ENCODE measurements at places on chromosomes 3 and 15.

- no peak for DNase-seq
These were observed 100.7 kb downstream of the FBN1 start for GRCh38 chr15:48544778-48545177.

DNA sequence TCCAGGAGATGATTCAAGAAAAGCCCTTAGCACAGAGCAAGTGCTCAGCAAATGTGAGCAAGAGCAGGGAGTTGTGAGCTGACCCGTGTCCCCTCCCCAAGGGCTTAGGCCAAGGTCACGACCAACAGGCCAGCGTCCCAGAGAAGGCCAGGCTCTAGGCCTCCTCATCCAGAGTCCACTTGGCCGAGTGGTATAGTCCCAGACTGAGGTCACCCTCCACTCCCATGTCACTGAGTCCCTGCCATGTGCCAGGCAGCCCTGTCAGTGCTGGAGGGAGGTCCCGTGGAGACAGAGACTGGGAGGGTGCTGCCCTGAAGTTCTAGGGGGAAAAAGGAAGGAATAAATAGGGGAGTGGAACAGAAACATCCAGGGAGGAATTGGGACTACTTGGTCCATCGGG is 44.0 kb downstream of the TPRA1 start:
- DNase-seq = no peak

- no peak for DNase-seq
These were observed 102.8 kb upstream of the GBE1 start for GRCh38 chr3:81864272-81864671.

DNA sequence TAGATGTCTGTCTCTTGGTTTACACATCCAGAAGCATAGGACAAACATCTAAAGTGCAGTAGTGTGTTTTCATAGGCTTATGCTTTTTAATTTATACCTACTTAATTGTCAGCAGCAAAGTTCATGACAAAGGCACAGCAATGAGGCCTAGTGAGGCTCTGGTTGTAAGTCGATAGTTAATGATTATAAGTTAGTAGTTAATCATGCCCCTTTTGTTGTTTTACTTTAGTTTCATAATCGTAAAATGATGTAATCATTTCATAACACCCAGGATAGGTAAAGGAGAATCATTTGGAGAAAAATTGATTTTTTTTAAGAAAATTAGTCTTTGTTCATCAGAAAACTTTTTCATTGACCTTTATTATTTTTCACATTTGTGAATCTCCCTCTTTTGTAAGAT is 351.9 kb downstream of the LSAMP start:
- DNase-seq = no peak

DNA sequence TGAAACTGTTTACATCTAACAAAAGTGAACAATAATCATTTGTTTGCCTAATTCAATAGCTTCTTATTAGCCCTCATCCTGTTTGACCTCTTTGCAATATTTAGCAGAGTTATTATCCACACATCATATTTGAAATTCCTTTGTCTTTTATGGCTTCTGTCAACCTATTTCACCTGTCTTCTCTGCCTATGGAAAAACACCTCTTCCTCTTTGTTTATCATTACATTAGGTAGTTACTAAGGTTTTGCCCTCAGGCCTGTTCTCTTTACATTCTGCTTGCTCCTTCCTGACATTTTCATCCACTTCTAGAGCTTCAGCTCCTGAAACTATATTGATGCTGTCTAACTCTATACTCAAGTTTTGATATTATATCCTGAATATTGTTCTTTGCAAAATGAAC is 183.0 kb downstream of the SUCNR1 start:
- DNase-seq = no peak

- peak; percentile 75 for DNase-seq
These were observed 26.4 kb upstream of the TNFAIP8L3 start for GRCh38 chr15:51121118-51121517.

GRCh38 chr3:110227991-110228390 is 843.6 kb upstream of the NECTIN3 start:
- DNase-seq = no peak

- DNase-seq = no peak
These were observed 149.7 kb upstream of the ATP2B2 start for GRCh38 chr3:10655105-10655504.

DNA sequence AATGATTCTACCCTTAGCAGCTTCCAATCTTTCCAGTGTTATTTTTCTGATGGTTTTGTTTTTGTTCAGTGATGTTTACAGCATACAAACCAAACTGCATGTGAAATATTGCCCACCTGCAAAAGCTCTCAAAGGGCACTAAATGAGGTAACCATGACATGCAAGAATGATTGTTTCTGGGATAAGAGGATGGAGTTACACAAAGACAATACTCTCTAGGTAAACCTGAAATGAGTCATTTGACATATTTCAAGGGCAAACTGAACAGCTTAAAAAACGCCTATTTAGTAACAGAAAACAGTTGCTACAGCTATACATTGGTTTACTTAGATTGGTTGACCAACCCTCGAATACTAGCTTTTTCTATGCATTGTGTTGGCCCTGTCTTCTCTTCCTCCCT is 481.7 kb downstream of the ZPLD1 start:
- no peak for DNase-seq

- DNase-seq = no peak
These were observed 47.7 kb downstream of the CMTM6 start for GRCh38 chr3:32454731-32455608.

DNA sequence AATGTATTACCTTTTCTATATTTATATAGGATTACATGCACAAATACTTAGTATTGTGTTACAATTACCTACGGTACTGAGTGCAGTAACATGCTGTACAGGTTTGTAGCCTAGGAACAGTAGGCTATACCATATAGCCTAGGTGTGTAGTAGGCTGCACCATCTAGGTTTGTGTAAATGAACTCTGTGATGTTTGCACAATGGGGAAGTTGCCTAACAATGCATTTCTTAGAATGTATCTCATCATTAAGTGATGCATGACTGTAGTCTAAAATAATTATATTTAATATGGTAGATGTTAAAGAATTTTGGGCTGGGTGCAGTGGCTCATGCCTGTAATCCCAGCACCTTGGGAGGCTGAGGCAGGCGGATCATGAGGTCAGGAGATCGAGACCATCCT is 281.0 kb downstream of the KLF13 start:
- no peak for DNase-seq

DNA sequence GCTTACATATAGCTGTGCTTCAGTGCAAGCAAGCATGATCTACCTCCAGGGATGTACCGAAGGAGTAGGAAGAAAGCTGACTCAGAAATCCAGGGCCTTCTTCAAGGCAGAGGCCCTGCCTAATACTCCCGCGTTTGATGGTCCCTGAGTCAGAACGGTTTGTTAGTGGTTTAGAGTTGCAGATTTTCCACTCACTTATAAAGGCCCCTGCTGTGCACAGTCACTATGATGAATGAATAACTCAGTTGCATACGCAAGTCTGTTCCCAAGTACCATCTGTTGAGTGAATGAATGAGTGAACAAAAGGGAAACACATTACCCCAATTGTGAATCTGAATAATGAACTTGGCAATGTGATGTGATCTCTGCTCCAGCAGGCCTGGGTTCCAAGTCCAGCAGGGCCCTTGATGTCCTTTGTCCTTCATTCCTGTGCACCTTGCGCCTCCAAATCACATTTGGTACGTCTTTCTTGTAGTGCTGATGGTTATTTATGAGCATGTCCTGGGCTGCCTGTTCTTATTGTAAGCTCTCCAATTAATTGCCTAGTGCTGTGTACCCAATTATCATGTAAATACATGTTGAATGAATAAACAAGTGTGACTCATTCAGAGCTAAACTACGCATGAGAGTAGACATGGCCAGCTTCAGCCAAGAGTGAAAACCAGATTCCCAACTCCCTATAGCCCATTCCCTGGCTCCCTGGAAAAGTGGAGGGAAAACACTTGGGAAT is 85.3 kb upstream of the LIMD1 start:
- DNase-seq = peak; percentile 88

GRCh38 chr3:173410436-173410835 is 12.9 kb downstream of the NLGN1 start:
- DNase-seq = no peak

DNA sequence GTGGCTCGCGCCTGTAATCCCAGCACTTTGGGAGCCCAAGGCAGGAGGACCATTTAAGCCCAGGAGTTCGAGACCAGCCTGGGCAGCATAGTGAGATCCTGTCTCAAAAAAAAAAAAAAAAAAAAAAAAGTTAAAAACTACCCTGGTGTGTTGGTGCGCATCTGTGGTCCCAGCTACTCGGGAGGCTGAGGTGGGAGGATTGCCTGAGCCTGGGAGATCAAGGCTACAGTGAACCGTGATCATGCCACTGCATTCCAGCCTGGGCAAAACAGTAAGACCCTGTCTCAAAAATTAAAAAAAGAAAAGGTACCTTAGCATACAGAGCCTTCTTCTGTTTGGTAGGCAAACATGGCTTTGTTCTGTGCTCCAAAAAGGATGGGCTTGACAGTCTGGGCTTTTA is 57.5 kb downstream of the PTPRG start:
- DNase-seq = no peak

DNA sequence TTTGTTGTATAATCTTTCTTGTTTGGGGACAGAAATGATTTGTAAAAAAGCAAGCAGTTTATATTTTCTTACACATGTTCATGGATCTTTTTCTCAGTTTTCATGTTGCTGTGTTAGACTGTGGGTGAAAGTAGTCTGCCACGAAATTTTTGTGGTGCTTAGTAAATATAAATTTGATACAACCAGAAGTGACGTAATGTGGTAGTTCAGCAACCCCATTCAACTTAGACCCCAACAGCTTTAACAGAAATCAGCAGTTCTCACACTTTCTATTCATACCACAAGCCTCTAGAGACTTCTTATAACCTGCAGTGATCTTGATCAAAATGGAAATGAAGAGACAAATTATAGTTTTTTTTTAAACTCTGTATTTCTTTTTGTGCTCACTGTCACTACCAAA is 120.2 kb upstream of the IGSF10 start:
- DNase-seq = no peak

DNA sequence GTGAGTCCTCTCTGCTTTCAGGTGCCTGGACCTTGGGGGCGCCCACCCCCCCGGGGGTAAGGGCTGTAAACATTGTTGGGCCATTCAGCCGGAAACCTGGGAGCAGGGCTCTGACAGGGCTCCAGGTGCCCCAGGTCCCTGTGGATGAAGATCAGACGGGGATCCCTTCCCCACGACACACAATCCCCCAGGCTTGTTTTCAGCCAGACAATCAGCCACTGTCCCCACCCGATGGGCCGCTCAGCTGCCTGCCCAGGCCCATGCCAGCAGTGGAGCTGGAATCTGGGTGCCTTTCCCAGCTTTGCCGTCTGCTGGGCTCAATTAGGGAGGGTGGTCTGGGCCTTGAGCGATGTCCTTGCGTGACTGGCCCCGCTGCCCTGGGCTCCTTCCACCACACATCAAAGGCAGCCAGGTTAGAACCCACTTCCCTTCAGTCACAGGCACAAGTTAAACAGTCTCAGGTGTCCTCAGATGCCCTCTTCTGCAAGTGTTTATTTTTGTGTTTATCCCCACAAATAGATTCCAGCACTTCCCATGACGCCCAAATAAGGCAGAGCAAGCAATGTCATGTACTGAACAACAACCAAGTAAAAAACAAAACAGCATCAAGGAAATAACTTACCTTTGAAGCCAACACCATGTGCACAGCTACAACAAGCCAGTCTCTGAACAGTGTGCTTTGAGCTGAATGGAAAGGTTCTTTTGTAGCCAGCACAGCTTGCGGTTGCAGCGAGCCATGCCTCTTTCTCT is 77.0 kb upstream of the ALDH1A3 start:
- DNase-seq = no peak

GRCh38 chr3:184417619-184418327 is 37.9 kb downstream of the CHRD start:
- peak; percentile 44 for DNase-seq

DNA sequence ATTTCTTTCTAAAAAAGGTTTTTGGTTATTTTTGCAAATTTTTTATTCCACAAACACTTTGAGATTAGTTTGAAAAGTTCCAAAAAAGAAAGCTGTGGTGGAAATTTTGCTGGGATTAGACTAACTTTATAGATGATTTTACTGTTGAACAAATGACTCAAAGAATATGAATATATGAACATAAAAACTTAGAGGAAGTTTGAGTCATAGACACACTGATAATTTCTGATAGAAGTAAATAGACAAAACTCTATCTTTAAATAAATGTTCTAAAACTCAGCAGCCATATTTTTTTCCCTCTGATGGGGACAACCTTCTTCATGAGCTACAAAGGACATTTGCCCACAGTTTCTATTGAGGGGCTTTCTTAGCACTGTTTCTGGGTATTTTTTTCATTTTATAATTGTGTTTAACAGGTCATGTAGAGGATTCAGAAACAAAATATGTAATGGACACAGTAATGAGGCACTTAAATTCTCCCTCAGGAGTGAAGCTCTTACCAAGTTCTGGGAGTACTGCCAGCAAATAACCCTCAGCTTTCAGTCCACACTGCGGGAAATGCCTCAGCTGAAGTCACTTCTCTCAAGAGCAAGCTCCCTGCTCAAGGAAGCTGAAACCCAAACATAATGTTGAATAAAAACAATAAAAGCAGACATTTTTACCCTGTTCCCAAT is 157.6 kb downstream of the NFKBIZ start:
- DNase-seq = peak; percentile 51

GRCh38 chr3:18443665-18444594 is 18.8 kb upstream of the SATB1 start:
- no peak for DNase-seq

DNA sequence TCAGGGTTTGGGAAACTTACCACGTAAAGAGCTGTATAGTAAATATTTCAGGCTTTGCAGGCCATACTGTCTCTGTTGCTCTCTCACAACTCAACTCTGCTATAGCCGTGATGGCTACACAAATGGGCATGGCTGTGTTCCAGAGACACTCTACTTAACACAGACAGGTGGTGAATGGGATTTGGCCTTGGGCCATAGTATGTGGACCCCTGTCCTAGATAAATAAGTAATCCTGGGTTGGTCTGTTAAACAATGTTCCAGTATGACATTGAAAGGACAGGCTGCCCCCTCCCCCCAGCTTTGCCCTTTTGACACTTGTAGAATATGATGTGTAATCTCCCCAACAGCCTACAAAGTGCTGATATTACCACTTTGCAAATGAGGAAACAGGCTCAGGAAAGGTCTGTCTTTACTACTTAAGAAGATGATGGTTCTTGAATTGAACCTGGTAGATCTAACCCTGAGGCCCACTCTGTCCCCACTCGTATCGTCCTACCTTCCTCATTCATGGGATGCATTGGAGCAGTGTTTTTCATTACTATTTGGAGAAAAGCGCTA is 38.4 kb downstream of the SLCO3A1 start:
- DNase-seq = no peak

DNA sequence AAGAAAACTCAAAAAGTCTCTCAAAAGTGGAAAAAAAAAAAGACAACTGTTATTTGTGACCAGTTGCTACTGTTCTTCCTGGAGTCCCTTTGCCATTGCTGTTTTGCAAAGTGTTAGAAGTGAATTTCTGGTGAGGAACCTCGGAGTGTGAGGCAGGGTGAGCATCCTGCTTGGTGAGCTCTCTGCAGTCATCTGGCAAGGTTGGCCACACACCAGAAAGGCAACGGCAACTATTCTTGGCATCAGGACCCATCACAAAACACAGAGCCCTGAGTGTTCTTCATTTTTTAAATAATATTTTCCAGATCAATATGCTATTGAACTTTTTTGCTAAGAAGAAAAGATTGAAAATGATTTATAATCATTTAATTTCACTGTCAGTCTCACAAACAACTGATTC is 60.7 kb downstream of the CGNL1 start:
- DNase-seq = no peak

GRCh38 chr3:196694202-196694638 is 17.8 kb downstream of the CEP19 start:
- DNase-seq = peak; percentile 33
